ENCODE measurements at places on chromosomes 2 and 18.

- no peak for DNase-seq
Observed at GRCh38 chr2:44975571-44976450, 33.4 kb downstream of the SIX2 start.

GRCh38 chr2:7766978-7767565 is 849.9 kb downstream of the RNF144A start:
- no peak for DNase-seq

DNA sequence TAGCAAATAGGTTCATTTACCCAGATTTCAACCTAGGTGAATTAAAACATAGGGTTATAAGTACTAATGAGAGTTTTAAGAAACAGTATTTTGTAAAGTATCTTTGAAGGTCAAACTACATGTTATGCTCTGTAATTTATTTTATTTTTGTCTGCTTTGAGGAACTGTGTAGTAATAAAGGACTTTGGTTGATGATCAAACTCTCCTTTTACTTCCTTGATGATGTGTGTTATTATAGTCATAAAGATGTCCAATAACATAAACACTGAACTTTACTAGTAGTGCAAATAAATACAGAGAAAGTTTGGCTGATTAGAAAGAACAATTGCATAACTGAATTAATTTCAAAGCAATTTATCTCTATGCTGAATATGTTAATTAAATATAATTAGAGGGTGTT is 6.3 kb downstream of the GULP1 start:
- DNase-seq = no peak

DNA sequence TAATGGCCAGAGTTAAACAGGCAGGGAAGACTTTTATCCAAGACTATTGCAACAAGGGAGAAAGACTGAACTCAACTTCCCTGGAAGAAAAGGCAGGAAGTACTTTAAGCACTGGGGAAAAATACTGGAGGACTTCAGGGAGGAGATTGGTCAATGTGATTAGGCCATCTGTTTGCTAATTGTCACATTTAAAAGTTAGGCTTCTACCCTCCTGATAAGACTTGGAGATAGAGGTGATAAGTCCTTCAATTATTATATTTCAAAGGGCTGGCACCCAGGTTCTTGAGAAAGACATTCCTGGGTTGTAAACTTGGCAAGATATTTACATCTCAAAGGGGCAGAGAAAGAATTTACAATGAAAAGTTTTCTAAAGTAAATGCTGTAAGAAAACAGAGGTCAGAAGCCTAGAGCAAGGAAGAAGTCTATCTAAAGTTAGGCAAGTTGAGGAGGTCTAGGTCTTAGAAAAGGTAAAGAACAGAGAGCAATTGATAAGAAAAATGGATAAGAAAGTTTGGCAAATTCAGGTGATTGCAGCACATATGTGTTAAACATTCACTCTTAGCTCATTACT is 48.4 kb downstream of the DTNA start:
- DNase-seq = no peak

- no peak for DNase-seq
Observed at GRCh38 chr2:147998203-147998602, 22.3 kb downstream of the ORC4 start.

DNA sequence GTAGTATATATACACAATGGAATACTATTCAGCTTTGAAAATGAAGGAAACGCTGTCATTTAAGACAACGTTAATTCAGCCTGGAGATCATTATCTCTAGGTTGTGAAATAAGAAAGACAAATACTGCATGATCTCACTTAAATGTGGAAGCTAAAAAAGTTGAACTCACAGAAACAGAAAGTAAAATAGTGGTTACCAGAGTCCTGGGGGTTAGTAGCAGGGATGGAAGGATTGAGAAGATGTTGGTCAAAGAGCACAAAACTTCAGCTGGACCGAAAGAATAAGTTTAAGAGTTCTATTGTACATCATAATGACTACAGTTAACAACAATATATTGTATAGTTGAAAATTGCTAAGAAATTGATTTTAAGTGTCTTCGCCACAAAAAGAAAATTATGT is 670.3 kb downstream of the NR4A2 start:
- no peak for DNase-seq

GRCh38 chr2:96236882-96237281 is 28.3 kb upstream of the STARD7 start:
- no peak for DNase-seq

- DNase-seq = no peak
Observed at GRCh38 chr18:7488571-7488970, 78.5 kb upstream of the PTPRM start.

DNA sequence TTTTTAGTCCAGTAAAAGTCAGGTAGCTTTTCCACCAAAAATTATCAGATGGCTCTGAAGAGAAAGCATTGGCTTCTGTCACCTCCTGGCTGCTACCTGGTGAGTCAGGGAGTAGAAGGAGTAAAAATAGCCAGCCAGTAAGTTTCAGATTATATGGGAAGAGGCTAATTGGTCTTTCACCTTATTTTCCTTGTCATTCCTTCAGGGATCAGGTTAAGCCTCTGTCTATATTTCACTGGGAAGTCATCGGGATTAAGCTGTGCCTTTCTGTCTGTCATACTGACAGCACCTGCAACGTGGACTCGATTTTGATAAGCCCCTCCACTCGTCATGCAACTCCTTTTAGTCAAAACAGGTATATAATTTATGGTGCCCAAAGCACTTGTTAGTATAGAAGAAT is 380.7 kb upstream of the CELF4 start:
- DNase-seq = no peak

- DNase-seq = no peak
Observed at GRCh38 chr2:128686881-128687555, 368.4 kb upstream of the HS6ST1 start.

GRCh38 chr2:164538240-164538866 is 82.9 kb downstream of the GRB14 start:
- no peak for DNase-seq

DNA sequence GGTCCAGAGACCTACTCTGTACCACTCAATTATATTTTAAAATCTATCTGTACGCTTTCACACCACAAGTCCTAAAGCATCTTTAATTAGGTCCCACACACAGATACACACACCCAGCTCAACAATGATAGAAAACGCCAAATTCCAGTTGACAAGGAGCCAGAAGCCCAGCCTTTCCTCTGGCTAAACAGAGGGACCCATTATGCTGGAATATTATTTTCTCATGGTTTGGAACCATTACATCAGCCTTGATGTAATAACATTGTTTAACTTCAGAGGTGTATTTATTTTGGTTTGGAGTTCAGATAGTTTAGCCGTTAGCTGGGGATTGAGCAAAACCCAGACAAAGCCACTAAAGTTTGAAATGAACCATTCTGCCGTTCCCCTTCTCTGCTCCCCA is 14.0 kb upstream of the INHBB start:
- no peak for DNase-seq

DNA sequence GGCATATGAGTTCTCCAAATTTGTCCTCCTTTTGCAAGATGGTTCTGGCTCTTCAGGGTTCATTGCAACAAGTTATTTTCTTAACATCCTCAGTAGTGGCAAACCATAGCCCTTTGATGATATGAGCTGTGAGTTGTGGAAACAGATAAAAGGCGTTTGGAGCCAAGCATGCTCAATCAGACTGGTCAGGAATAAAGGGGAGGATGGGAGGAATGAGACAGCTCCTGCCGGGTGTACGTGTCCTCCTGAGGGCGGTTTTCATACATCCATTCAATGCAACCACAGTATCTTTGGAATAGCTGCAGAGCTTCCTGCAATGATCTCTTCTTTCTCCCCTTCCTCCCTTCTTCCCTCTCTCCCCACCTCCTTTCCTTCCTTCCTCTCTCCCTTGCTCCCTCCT is 245.8 kb downstream of the GLI2 start:
- DNase-seq = no peak

DNA sequence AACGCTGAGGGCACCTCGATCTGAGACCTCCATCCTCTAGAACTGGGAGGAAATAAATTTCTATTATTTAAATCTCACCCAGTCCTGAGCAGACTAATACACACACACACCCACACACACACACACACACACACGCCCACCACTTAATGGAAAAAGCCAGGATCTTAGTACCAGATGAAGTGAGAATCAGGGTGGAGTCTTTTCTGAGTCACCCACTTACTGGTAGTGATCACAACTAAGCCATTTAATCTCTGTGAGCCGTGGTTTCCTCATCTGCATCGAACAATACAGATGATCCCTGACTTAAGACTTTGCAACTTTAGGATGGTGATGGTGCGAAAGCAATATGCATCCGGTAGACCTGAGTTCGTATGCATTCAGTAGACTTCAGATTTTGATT is 18.6 kb downstream of the THNSL2 start:
- no peak for DNase-seq

- no peak for DNase-seq
Observed at GRCh38 chr18:36298126-36298741, 721 bp downstream of the FHOD3 start.

DNA sequence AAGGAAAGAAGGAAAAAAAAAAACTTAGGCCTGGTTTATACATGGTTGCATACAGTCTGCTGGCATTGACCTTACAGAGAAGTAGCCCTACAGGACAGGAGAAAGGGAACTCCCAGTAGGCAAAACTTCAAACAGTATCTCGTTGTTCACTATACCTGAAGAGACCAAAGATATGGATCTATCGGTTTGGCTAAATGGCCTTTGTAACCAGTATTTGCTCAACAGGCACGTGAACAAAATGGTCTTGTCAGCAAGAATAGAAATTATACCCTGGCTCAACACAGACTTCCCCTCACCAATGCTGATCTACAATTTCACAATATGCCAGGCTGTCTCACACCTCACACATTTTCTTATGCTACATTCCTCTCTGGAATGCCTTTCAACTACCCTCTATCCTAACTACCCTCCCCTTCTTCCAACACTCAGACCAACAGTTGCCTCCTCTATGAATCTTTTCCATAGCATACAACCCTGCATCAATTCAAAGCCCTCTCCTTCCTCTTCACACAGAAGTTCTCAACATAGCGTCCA is 13.7 kb downstream of the HYCC2 start:
- DNase-seq = no peak

DNA sequence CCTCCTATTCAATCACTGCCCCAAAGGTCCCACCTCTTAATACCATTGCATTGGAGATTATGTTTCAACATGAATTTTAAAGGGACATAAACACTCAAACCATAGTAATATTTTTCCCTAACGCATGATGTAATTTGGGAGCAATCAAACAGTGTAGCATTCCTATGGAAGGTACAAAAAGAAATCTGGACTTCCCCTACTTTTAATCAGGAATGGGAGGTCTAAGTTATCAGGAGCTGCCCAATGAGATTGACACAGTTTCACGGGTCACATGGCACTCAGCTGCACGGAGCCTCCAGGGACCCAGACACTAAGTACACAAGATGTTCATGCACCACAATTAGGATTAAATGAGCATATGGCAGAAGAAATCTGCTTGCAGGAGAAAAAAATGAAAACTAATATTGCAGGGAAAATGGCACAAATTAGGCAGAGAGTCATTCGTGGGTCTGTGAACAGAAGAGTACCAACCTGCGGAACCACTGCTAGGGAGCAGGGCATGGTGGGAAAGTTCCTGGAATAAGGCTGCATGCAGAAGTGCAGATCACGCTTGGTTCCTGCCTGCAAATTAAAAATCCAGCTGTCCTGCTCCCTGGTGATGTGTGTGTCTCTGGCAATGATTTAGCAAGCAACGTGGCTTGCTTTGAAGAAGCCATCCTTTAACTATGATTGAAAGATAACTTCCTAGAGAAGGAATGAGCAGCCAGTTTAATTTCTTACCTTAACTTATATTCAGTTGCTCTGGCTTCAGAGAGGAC is 326.6 kb upstream of the ID2 start:
- DNase-seq = no peak

DNA sequence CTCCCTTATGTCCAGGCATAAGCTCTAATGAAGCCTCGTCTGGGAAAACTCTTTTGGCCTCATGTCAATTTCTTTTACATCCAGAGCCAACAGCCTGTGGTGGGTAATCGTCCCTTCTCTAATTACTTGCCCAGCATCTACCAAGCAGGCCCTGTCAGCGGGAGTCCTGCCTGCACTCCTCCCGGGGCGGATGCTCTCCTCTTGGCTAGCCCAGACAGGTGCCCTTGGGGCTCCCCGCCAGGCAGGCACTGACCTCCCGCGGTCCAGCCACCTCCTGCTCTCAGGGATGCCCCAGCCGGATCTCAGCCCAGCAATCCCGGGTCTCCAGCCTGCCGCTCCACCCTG is 74.2 kb downstream of the NCAPH start:
- no peak for DNase-seq

- no peak for DNase-seq
Observed at GRCh38 chr2:225842939-225843338, 443.4 kb downstream of the NYAP2 start.

Measured in muscle of arm (tissue), 14 donors.